RWPE1 (cell line): ENCODE measurements at places on chromosomes 12 and 14.

GRCh38 chr12:55717011-55718007 is 1.5 kb downstream of the BLOC1S1 start:
- peak; percentile 84 for DNase-seq

GRCh38 chr12:70549340-70550179 is 87.7 kb downstream of the PTPRB start:
- DNase-seq = peak; percentile 26

DNA sequence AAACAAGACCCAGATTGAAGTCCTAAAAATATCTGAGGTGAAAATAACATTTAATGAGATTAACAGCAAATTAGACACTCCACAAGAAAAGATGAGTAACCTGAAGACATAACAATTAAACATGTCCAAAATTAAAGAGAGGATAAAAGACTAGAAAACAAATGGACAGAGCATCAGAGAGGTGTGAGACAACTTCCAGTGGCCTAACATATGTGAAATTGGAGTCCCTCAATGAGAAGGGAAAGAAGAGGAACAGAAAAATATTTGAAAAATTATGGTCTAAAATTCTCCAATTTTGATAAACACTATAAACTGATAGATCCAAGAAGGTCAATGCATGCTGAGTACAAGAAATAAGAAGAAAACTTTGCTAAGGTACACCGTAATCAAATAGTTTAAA is 151.9 kb downstream of the KITLG start:
- no peak for DNase-seq

DNA sequence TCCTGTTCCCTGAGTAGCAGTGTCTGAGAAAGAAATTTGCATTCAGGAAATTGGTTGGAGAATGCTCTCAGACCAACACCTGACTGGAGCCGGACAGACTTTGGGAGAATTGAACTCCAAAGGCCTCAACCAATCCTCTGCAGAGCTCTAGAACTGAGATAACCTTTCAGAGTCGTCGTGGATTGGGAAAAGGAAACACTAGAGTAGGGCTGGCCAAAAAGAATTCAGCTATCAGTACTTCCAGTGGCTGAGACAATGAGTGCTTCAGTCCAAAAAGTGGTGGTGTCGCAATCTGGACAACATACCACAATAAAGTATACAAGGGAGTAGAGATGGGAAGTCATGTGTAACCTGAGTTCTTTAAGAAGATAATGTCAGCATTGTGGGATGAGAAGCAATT is 377.1 kb downstream of the SLC16A7 start:
- peak; percentile 42 for DNase-seq

- no peak for DNase-seq
Measured at GRCh38 chr12:4603421-4603820, 41.4 kb downstream of the DYRK4 start.

DNA sequence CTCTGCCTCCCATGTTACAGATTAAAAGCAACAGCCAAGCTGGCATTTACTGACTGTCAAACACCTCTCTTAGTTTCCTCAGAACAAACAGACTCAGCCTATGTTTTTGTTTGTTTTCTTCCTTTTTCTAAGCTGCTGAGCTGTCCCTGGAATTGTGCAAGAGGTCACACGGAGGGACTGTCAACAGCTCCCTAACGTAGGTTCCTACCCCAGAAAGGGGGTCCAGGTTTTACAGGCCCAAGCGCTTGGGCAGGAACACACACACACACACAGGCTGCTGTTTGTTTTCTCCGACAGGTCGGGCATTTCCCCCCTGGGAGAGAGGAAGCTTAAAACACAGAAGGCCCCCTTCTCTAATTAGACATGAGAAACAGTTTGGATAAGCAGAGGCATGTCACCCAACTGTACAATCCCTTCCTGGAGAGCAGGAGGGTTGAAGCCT is 739.6 kb upstream of the TBX3 start:
- no peak for DNase-seq

DNA sequence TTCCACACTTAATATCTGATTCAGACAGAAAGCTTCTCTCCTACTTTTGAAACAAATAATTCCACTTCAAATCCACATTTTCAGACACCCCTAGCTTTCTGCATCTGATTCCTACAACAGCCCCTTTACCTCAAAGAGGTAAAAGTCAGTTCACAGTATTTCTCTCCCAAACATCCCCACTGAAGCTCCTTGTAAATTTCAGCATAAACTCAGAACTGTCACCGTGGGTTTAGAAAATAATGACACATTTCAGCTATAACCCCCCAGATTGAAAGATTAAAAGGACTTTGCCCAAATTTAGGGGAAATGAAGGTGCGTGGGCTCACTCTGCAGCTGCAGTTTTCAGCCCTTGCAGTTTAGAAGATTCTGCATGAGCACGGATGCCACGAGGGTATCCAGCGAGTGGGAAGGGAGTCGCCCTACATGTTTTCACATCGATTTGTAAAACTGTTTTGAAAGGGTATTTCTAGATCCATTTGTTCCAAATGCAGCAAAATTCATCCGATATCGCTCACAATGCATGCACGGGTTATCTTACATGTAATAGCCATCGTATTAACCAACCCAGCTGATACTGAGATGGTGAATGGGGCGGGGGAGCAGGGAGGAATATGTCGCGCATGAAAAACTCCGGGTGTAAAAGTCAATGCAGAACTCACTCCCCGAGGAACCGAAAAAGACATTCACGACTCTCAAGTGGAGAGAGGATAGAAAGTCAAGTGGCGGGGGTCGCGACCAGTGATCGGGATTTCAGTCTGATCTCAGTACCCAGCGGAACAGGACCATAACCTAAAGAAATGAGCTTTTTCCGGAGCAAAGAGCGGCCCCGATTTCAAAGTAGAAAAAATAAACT is 5.0 kb upstream of the CCND2 start:
- DNase-seq = no peak

GRCh38 chr14:61504901-61505300 is 183.5 kb downstream of the PRKCH start:
- DNase-seq = no peak
